ENCODE measurements at places on chromosomes 2 and 18. TPM values are rescaled to one million over a fixed set of nuclear protein-coding genes. Genes with fewer than 3 reads are reported as not detected.
A peak's percentile ranks its signal among the peaks of the same experiment; 100 is the strongest.

GRCh38 chr2:170155723-170156253, 22.2 kb upstream of the MYO3B start:
- DNase-seq = no peak

- DNase-seq = no peak
Measured at GRCh38 chr2:23905155-23905554, 21.8 kb downstream of the ATAD2B start.

DNA sequence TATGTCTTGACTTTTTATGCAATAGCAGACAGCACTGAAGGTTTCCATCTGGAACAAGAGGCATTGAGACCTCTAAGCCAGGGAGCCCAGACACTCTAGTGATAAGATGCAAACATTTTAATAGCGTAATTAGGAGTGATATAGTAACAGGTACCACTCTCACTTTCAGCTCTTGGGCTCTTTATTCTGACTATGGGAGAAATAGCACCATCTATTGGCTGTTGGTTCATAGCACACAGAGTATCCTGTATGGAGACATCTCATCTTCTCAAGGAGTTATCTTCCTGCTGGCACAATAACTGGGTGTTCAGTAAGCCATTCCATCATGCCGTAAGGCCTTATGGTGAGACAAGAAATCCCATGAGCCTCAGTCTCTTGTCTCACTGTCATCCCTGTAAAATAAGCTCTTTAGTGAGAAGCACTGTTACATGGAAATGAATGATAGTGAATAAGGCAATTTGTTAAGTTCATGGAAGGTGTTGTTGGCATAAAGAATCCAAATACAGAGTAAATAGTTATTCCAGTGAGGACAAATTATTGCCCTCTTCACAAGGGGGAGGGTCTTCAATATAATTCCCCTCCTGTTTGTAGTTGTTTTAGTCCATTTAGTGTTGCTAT, 48.3 kb downstream of the THUMPD2 start:
- no peak for DNase-seq

- DNase-seq = no peak
Measured at GRCh38 chr18:449374-449773, 51.1 kb downstream of the COLEC12 start.

- DNase-seq = no peak
Measured at GRCh38 chr2:174120346-174120745, 128.0 kb downstream of the OLA1 start.

GRCh38 chr2:116250376-116250775, 1564.1 kb upstream of the DDX18 start:
- DNase-seq = no peak

- no peak for DNase-seq
Measured at GRCh38 chr18:73461780-73462059, 593.9 kb upstream of the NETO1 start.

DNA sequence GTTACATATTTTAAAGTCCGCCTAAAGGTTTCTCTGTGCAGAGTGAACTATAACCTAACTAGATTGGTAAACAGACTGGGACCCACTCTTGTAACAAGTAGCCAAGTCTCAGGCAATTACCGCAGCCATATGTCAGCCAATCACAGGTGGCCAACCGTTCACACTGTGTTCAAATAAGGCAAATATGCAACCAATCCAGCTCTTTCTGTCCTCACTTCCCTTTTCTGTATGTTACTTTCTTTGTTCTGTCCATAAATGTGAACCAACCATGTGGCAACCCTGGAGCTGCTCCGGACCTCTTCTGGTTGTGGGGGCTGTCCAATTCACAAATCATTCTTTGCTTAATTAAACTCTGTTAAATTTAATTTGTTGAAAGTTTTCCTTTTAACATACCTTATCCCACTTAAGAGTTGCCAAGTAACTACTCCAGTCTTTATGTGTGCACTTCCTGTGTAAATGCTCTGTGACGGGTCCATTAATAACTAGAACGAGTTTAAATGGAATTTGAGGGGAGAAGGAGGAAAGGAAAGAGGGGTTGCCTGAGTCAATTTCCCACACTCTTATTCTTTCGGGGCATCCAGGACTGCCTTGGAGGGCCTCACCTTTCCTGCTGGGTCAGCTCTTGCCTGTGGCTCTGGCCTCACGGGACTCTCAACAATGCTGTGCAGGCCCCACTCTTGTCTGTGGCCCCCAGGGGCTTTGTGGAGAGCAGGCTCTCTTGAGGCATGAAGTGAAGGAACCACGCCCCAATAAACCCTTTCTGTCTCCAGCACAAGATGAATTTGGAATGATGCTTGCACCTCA, 6.6 kb upstream of the RPL37A start:
- no peak for DNase-seq

- no peak for DNase-seq
Measured at GRCh38 chr2:160790738-160791137, 297.1 kb upstream of the RBMS1 start.

GRCh38 chr18:37764541-37765288, 199.1 kb upstream of the CELF4 start:
- no peak for DNase-seq

GRCh38 chr2:47309952-47310800, 92.8 kb upstream of the MSH2 start:
- DNase-seq = no peak

- no peak for DNase-seq
Measured at GRCh38 chr2:233831861-233832260, 22.5 kb downstream of the HJURP start.

DNA sequence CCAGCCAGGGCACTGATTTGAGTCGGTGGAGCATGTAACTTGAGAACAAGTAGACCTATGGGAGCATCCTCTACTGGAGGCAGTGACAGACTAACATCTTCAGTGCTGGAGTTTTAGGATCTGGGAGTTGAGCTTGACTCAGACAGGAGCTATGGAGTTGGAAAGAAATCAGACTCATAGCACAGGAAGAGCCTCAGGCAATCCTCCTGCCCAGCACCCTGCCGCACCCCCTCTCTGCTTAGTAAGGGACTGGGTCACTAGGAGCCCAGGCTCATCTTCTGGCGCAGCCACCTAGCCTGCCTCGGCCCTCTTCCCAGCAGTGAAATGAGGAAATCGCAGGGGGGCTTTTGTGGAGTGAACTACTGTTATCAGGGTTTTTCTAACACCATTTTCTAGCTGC, 3.6 kb downstream of the ARID5A start:
- DNase-seq = no peak

DNA sequence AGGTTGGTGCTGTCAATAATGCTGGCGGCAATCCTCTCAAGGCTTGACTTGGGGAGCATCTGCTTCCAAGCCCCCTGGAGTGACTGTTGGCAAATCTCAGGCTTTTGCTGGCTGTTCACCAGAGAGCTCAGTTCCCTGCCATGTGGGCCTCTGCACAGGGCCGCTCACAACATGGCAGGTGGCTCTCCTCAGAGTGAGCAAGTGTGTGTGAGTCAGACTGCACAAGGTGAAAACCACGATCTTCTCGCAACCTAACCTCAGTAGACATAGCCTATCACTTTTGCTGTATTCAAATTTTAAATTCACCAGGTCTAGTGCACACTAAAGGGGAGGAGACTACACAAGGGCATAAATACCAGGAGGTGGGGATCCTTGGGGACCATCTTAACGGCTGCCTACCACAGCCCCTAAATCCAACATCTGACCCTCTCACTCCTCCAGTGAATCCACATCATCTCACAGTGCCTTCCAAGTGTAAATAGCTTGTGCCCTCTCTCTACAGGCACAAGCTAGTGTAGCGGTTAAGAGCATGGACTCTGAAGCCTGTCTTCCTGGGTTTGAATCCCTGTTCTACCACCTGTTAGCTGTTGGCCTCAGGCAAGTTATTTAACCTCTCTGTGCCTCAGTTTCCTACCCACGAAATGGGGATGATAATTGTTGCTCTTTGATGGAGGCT, 187.7 kb upstream of the CXCR4 start:
- no peak for DNase-seq

DNA sequence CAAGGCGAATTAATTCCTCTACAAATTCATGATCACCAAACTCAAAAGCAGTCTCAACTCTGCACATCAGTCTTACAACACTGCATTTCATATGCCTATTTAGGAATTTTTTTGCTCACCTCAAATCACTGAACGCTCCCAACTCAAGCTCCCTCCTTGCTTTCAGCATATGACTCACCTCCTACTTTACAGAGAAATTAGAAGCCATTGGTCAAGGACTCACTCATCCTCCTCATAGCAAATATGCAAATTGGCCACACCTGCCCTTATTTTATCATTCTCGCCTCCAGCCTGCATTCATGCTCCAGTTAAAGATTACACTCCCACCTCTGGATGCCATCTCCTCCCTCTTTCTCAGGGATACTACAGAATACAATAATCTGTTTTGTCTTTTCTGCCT, 148.8 kb downstream of the MBD2 start:
- DNase-seq = no peak

- no peak for DNase-seq
Measured at GRCh38 chr2:143452817-143453451, 323.7 kb downstream of the ARHGAP15 start.

DNA sequence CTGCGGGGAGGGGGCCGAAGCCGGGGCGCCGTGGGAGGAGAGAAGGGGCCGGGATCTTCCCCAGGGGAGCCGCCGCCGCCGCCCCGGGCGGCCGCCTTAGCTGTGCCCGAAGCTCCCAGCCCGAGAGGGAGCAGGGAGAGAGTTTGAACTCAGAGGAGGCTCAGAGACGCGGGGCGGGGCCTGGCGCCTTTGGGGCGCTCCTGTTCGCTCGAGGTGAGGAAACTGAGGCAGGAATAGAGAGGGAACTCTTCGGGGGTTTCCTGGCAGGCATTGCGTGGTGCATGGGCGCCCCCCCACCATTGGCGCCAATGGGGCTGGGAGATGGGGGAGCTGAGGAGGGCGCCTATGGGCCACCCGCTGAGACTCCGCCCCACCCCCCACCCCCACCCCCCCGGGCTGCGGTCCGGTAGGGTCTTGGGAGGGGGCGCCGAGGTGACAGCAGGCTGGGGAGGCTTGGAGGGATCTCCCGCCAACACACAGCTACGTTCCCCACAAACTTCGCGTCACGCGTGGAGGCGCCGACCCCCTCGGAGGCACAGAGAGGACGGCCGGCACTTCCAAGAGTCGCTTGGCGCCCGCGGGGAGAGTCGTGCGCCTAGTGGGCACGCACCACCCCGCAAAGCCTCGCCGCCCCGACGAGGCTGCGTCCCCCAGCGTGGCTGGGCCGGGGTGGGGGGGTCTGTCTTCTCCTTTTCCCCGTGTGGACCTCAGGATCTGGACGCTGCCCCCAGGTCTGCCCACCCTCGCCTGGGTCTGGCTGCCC, 680 bp downstream of the CTDSP1 start:
- DNase-seq = no peak

DNA sequence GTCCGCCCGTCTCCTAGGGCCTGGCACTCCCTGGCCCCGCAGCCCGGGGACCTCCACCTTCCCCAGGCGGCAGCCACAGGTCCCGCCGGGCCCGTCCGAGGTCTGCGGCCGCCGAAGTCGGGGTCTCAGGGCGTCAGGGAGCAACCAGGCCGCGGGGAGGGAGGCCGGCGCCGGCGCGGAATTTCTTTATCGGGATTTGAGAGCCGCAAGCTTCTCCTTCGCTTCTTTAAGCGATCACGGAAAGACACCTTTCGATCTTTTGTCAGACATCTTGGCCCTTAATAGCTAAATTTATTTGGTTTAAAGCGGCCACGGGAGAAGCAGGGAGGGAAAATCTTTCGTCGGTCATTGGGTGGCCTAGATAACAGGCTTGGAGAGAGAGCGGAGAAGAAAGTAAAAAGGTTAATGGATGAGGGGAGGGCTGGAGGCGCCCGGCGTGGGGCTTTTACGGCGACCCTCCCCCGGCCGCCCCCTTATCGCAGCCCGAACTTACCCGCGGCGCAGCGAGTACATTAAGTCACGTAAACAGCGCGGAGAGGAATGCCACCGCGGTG, 4.3 kb upstream of the GATA6 start:
- DNase-seq = no peak

GRCh38 chr2:175439416-175439815, 257.9 kb upstream of the ATP5MC3 start:
- DNase-seq = no peak

DNA sequence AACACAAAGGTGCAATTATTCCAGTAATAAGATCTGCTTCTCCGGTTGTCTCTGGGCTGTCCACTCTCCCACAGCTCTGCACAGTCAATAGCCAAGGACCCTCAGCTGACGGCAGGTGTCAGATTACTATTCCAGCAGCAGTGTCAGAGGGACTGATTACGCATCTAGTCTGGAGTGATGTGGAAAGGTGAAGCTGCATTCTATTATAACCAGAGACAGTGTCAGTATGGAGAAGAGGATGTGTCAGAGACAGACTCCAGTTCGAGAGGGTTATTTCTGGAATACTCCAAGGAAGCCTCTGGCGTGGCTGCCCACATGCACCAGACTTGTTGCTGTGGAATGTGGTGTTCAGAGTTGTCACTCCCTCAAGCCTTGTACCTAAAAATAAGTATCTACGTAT, 163.6 kb upstream of the TMEM200C start:
- peak; percentile 34 for DNase-seq

DNA sequence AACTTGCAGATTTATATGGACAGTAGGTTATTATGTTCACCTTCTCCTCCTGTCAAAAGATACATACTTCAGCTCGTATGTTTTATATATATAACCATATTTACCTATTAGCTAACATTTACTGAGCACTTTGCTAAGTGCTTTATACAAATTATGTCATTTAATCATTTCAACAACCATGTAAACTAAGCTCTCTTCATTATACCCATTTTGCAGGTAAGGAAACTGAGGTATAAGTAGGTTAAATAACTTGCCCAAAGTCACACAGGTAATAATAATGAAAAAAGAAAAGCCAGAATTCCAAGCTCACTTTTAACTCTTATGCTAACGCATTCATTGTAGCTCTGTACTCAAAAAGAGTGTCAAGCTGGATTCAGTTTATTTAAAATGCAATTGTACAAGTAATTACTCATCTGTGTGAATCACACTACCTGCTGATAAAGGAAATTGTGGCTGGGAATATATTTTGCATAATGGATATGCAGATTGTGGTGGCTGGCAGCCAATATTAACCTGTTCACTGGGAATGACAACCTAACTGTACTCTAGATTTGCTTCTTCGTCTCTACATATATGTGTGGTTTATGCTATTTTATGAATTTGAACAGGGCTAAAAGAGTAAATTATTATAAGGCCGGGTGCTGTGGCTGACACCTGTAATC, 20.6 kb downstream of the SLC16A14 start:
- no peak for DNase-seq

GRCh38 chr18:40088130-40088529, 1866.9 kb upstream of the PIK3C3 start:
- no peak for DNase-seq

- no peak for DNase-seq
Measured at GRCh38 chr2:240429872-240430491, 5.5 kb upstream of the GPC1 start.

The IL1RL1 gene
- polyA plus RNA-seq = 0.21 TPM

The CHRND gene
- polyA plus RNA-seq = 0.72 TPM

The SLC8A1 gene
- 77.2 TPM for polyA plus RNA-seq

The CIB4 gene
- not detected for polyA plus RNA-seq

The PLEK gene
- 5.1 TPM for polyA plus RNA-seq

The DPP4 gene
- polyA plus RNA-seq = 130 TPM

The PLCD4 gene
- 7.1 TPM for polyA plus RNA-seq

The KCNJ13 gene
- polyA plus RNA-seq = 1.8 TPM

The CAPN10 gene
- polyA plus RNA-seq = 33.7 TPM

The SYT4 gene
- polyA plus RNA-seq = 0.20 TPM

The VWC2L gene
- 0.19 TPM for polyA plus RNA-seq

The VAMP5 gene
- 39.2 TPM for polyA plus RNA-seq
